Endodermal cell (in vitro differentiated cells): ENCODE measurements at places on chromosomes 5 and 9. TPM values are rescaled to one million over a fixed set of nuclear protein-coding genes. Genes with fewer than 3 reads are reported as not detected.

DNA sequence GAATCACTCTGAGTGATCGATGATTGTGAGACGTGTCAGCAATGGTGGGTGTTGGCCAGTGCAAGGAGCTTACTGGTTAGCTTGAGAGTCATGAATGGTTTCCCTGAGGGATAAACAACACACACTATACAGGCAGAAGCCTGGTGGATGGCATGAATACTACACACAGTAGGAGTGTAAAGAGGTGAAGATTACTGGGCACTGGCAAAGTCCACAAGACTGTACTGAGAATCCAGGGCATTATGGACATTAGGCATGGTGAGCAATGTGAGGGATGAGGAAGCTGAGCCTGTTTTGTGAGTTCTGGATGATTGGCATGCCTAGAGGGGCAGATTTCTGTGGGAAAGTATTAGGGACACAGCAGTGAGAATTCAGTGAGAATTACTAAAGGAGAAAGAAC lies 71.3 kb downstream of the KDM4C start:
- H3K4me3 ChIP-seq, result no peak overlapping the region
- peaks cover 23% of the 10 kb centered on the region for H3K36me3 ChIP-seq

DNA sequence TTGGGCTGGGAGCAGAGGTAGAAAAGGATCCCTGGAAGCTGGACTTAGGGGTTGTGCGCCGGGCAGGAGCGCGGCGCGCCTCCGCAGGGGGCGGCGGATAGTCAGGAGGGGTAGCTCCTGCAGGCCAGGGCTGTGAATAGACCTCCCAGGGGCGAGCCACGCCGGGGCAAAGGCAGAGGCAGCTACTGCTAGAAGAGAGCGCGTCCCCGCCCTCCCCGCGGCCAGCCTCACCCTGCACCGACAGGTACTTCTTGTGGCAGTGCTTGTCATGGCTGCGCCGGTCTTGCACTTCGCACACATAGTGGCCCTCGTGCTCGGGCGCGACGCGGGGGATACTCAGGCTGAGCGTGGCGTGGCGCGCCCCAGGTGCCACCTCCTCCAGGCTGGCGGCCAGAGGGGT lies 28.1 kb downstream of the FLT4 start:
- H3K4me3 ChIP-seq, result no peak overlapping the region
- H3K36me3 ChIP-seq, result no peaks in the 10 kb centered on the region
- DNase-seq, result no peak
- no peaks in the 10 kb centered on the region for H3K4me1 ChIP-seq

DNA sequence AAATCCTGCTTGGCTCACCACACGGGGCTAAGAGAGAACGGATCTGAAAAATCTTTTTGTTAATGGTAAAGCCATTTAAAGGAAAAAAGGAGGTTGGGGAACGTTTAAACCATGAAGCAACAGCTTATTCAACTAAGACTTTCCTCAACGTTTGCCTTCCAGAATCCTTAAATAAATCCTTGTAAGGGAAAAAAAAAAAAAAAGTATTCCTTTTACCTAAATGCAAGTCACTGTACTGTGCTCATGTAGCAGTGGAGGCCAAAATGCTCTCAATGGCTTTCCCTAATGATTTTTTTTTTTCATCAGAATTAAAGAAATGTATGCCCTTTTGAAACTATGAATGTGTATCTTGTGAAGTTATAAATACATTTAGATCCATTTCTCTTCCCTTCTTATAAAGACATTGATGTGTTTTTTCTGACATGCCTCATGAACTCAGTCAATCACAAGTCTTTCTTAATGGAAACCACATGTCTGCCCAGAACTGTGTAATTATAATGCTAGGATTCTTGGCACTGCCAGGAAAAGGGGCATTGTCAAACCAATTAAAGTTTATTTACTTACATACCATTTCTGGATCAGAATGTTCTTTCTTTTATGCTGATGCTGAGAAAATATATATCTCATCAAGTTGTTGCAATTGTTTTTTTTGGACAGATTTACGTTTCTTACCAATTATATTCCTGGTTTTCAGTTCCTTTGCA lies 107.5 kb downstream of the EBF1 start:
- H3K27ac ChIP-seq, result no peak overlapping the region
- no peak for DNase-seq
- no peak overlapping the region for H3K4me3 ChIP-seq
- no peaks in the 10 kb centered on the region for H3K4me1 ChIP-seq
- H3K36me3 ChIP-seq, result no peaks in the 10 kb centered on the region

- H3K27ac ChIP-seq, result no peak overlapping the region
- no peak for DNase-seq
- peaks cover 4% of the 10 kb centered on the region for H3K4me1 ChIP-seq
- H3K27me3 ChIP-seq, result no peaks in the 10 kb centered on the region
- no peaks in the 10 kb centered on the region for H3K36me3 ChIP-seq
Measured at GRCh38 chr5:35890021-35891020, 33.6 kb downstream of the IL7R start.

The LYSMD3 gene
- total RNA-seq, result 18.7 to 26.6 TPM (median 23.2 TPM) in 3 replicates

The RMI1 gene
- 20.8 to 33.2 TPM (median 28.0 TPM) in 3 replicates for total RNA-seq
